ENCODE measurements at places on chromosomes 4 and X.

GRCh38 chr4:130479020-130479419, 1383.1 kb downstream of the C4orf33 start:
- no peak overlapping the region for H3K27ac ChIP-seq
- no peaks in the 10 kb centered on the region for H3K27me3 ChIP-seq
- H3K4me1 ChIP-seq = no peaks in the 10 kb centered on the region
- DNase-seq = no peak
- H3K4me3 ChIP-seq = no peak overlapping the region

GRCh38 chr4:102299354-102300107, 45.8 kb downstream of the SLC39A8 start:
- no peak for DNase-seq
- H3K27me3 ChIP-seq = no peaks in the 10 kb centered on the region
- H3K36me3 ChIP-seq = no peaks in the 10 kb centered on the region
- no peak overlapping the region for H3K4me3 ChIP-seq

DNA sequence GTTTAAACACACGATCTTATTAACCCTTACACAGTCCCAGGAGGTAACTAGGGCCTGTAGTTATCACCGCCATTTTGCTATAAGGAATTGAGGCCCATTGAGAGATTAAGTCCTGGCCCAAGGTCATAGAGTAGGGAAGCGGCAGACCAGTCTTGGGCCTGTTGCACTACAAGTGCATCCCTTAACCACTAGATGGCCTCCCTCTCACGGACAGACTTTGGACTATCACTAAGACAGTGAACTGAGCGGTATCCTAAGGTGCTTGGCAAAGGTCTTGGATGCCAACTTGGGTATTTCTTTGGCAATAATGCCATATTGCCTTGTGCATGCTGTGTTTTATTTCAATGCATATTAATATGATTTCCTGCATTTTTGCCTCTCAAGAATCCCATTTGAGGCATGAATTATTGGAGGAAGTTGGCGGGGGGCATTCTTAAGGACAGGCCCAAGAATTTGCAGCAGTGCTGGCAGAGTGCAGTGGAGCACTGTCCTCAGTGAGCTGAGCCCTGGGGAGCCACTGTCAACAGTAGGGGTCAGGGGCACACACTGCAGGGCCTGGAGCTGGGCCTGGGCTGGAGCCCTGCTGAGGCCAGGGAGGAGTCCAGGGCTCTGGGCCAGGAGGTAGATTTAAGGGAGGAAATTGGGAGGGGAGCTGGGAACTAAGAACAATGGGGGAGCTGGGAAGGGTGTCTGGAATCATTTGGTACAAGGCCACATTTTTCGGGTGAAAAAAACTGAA, 147.4 kb downstream of the SMIM20 start:
- peaks cover 6% of the 10 kb centered on the region for H3K4me1 ChIP-seq
- no peak overlapping the region for H3K4me3 ChIP-seq
- H3K27me3 ChIP-seq = no peaks in the 10 kb centered on the region
- no peak for DNase-seq
- H3K36me3 ChIP-seq = no peaks in the 10 kb centered on the region

DNA sequence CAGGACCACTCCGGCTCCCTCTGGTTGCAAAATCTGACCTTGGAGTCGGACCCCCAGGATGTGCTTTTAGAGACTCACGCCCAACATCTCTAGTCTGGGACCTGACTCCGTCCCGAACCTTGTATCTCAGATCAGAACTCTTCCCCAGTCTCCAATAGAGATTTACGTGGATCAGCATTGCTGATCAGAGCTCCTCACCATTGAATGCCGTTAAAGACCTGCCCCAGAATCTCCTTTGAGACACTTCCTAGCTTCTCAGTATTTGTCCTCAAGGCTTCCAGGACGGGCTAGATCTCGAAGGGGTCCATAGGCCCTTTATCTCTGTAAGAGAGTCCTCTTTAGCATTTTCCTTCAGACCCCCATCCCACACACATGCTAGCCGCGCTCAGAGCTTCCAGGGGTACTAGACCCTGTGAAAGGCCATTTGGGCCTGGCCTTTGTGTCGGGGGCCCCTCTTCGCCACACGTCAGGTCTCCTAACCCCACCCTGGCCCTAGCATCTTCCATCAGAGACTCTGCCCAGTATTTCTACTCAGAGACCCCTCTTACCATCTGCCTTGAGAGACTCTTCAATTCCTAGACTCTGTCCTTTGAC, 662 bp downstream of the UBA1 start:
- peak overlapping the region; percentile 99 for H3K27ac ChIP-seq
- peaks cover 12% of the 10 kb centered on the region for H3K4me1 ChIP-seq
- peaks cover 4% of the 10 kb centered on the region for H3K36me3 ChIP-seq
- DNase-seq = no peak

- no peak for DNase-seq
- H3K27me3 ChIP-seq = no peaks in the 10 kb centered on the region
- no peaks in the 10 kb centered on the region for H3K36me3 ChIP-seq
Measured at GRCh38 chr4:119118397-119118796, 17.2 kb upstream of the MYOZ2 start.

GRCh38 chr4:140711910-140712309, 44.3 kb downstream of the TBC1D9 start:
- H3K4me1 ChIP-seq = no peaks in the 10 kb centered on the region
- H3K4me3 ChIP-seq = no peak overlapping the region
- H3K36me3 ChIP-seq = no peaks in the 10 kb centered on the region
- H3K27me3 ChIP-seq = no peaks in the 10 kb centered on the region
- no peak overlapping the region for H3K27ac ChIP-seq

GRCh38 chr4:95129031-95129430, 371.3 kb downstream of the BMPR1B start:
- no peaks in the 10 kb centered on the region for H3K27me3 ChIP-seq
- H3K4me3 ChIP-seq = no peak overlapping the region
- peaks cover 6% of the 10 kb centered on the region for H3K36me3 ChIP-seq
- no peak for DNase-seq

DNA sequence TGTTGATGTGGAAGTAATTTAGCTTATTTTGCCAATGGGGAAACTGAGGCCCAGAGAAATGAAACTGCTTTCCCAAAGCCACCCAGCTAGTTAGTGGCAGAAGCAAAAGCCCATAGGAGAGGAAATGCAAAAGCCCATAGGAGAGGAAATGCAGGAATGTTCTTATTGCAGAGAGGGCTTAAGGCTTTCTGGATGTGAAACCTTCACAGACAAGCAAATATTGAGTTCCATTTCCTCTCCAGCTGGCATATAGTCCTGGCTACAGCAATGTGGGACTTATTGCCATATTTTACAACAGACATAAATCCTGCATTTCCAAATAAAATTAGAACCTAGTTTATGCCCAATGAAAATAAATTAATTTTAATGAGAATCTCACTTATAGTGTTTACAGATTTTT, 69.7 kb downstream of the TMEM154 start:
- no peaks in the 10 kb centered on the region for H3K4me1 ChIP-seq
- no peaks in the 10 kb centered on the region for H3K36me3 ChIP-seq
- DNase-seq = no peak
- no peaks in the 10 kb centered on the region for H3K27me3 ChIP-seq
- H3K27ac ChIP-seq = no peak overlapping the region
- H3K4me3 ChIP-seq = no peak overlapping the region

- no peak overlapping the region for H3K4me3 ChIP-seq
- no peaks in the 10 kb centered on the region for H3K36me3 ChIP-seq
- DNase-seq = no peak
- no peaks in the 10 kb centered on the region for H3K27me3 ChIP-seq
Measured at GRCh38 chr4:52545099-52546069, 113.7 kb downstream of the USP46 start.

DNA sequence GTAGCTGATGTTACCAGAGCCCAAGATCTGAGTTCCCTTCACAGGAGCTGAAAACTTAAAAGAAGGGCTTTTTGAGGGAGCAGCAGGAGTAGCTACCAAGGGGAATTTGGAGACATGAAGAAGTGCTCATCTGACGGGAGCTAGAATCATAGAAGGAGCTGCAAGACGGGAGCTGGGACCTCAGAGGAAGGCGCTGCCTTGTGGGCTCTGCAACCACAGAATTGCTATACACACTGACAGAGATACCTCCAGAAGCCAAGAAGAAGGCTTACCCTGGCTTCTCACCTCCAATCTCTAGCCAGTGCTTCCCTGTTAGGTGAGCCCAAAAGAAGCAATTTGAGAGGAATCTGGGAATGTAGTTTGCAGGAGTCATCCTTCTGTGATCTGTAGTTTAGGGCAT, 35.9 kb downstream of the DCAF8L2 start:
- H3K36me3 ChIP-seq = no peaks in the 10 kb centered on the region
- H3K27ac ChIP-seq = no peak overlapping the region
- no peak overlapping the region for H3K4me3 ChIP-seq
- DNase-seq = no peak

DNA sequence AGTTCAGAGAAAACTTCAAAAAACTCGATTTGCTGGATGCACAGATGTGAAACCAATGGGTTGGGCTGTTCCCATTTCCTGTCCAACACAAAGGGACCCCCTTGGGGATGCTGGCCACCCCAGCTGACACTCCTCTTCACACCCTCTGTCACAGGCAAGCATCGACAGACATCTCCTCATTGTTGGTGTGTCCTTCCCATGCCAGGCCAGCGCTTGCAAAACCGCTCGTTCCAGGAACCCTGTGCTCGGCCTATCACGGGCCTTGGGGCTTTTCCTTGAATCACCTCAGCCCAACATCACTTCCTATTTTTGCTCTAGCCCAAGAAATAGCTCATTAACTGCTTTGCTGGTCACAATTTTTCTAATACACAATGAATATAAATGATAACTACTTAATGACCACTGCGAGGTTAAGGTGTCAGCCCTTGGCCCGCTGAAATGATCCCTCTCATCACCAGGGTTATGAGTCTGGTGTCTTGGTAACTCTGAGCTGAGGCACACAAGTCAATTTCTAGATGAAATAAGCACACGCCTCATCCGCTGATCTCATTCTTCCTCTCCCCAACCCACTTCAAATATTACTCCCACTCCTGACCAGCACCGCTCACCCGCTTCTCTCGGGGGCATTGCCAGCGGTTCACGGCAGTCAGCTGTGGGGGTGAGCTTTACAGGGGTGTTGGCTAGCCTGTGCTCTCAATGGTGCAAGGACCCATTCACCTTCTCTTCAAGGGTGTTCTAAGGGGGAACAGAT, 32.3 kb downstream of the BCOR start:
- H3K4me3 ChIP-seq = no peak overlapping the region
- no peaks in the 10 kb centered on the region for H3K27me3 ChIP-seq
- H3K4me1 ChIP-seq = no peaks in the 10 kb centered on the region

DNA sequence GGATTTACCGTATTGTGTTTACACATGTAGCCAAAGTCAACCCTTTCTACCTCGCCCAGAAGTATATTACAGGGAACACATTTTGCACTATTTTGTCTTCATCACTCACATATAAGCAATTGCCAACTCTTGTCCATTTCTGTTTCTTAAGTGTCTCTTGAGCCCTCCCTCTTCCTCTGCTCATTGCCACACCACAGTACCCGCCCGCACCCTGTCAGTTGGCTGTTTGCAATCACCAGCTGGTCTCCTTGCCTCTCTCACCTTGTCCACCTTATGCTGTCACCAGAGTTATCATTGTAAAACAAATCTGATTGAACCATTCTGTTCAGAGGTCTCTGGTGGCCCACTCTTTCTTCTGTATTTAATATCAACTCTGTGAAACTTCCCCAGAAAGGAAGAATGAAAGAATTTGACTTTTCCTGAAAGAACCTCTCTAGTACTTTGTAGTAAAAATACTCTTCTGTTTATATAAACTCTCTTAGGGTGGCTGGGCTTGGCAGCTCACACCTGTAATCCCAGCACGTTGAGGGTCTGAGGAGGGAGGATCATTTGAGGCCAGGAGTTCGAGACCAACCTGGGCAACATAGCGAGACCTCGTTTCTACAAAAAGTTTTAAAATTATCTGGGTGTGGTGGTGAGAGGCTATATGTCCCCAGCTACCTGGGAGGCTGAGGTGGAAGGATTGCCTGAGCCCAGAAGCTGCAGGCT, 50.2 kb downstream of the ING2 start:
- no peaks in the 10 kb centered on the region for H3K36me3 ChIP-seq
- no peak for DNase-seq
- H3K4me3 ChIP-seq = no peak overlapping the region
- H3K27me3 ChIP-seq = no peaks in the 10 kb centered on the region
- H3K27ac ChIP-seq = no peak overlapping the region

- H3K36me3 ChIP-seq = no peaks in the 10 kb centered on the region
- H3K4me1 ChIP-seq = no peaks in the 10 kb centered on the region
- H3K4me3 ChIP-seq = no peak overlapping the region
- H3K27me3 ChIP-seq = no peaks in the 10 kb centered on the region
Measured at GRCh38 chrX:48107717-48108116, 22.7 kb upstream of the SPACA5B start.

DNA sequence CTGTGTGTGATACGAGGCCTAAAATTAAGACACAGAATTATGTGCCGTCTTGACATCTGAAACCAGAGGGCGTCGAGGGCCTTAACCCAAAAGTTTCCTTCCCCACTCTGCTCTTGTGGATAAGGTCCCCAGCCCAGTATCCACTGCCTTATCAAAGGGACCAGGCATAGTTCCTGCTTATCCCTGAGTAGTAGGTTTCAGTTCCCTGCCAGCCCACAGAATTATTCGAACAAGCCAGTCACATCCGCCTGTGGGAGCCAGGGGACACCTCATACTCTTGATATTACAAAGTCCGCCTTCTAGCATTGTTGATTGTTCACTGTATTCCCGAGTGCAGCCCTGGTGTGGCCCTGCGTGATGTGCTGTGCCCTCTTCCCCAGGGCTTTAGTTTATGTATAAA, 5.4 kb upstream of the MMRN1 start:
- no peaks in the 10 kb centered on the region for H3K4me1 ChIP-seq
- no peaks in the 10 kb centered on the region for H3K36me3 ChIP-seq
- H3K27me3 ChIP-seq = no peaks in the 10 kb centered on the region

DNA sequence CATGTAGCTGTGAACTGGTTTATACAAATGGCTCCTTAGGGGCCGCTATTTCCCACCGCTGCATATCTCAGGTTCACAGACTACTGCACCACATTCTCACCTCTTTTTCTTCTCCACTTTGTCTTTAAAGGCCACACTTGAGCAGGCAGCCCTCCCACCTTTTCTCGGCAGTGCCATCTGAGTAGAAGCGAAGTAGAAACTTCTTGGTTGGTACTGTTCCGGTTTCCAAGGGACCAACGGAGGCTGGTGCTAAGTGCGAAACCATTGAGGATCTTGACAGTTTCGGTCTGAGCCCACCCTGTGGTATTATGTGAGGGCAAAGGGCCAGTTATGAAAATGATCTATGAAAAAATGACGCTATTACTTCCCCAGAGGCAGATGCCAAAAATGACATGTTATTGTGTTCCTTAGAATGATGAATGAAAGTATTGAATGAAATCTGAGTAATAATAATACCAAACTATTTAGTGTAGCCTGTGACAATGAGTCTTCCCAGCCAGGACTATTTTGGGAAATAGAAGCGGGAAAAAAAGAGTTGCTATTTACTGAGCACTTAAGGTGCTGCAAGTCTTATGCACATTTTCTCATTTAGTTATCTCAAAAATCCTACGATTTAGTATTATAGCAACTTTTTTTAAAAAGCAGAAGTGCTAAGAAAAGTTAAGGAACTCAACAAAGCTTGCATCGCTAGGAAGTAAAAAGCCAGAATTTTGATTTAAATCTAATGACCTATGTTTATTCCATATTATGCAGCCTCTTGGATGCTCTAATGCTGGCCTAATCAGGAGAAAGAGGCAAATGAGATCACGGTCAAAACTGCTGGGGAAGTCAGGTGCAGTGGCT, 29.6 kb upstream of the CHRNA9 start:
- no peaks in the 10 kb centered on the region for H3K36me3 ChIP-seq
- no peaks in the 10 kb centered on the region for H3K4me1 ChIP-seq
- no peak for DNase-seq
- no peak overlapping the region for H3K27ac ChIP-seq
- no peaks in the 10 kb centered on the region for H3K27me3 ChIP-seq
- H3K4me3 ChIP-seq = no peak overlapping the region

Measured in ascending aorta (tissue), 2 donors.